ENCODE measurements at places on chromosomes 12 and 14. TPM values are rescaled to one million over a fixed set of nuclear protein-coding genes. Genes with fewer than 3 reads are reported as not detected.

Gene SYNE3
- 2.8 TPM for total RNA-seq

Gene NID2
- total RNA-seq = 4.6 TPM

Gene PTPRB
- total RNA-seq = 1.1 TPM

Gene TNFAIP2
- 90.4 TPM for total RNA-seq

Gene EFS
- 9.0 TPM for total RNA-seq

Gene PGF
- total RNA-seq = 50.6 TPM

Gene STYK1
- not detected for total RNA-seq

Gene PMEL
- not detected for total RNA-seq

Gene TAS2R50
- total RNA-seq = not detected

Gene HNRNPA1
- total RNA-seq = 146 TPM

Gene COCH
- 6.2 TPM for total RNA-seq

Gene AMIGO2
- 10.5 TPM for total RNA-seq

Gene HOXC12
- total RNA-seq = 1.9 TPM

Gene RHEBL1
- 0.16 TPM for total RNA-seq

Gene COX8C
- not detected for total RNA-seq

Gene ANKS1B
- not detected for total RNA-seq

Gene ITGB7
- total RNA-seq = not detected

Gene OASL
- total RNA-seq = 51.1 TPM

Gene PITPNM2
- total RNA-seq = 0.69 TPM

Gene PRR4
- not detected for total RNA-seq

Gene MARS1
- total RNA-seq = 285 TPM

Measured in MG63 (cell line).